ENCODE measurements at places on chromosomes 7 and 10.
A peak's percentile ranks its signal among the peaks of the same experiment; 100 is the strongest.

DNA sequence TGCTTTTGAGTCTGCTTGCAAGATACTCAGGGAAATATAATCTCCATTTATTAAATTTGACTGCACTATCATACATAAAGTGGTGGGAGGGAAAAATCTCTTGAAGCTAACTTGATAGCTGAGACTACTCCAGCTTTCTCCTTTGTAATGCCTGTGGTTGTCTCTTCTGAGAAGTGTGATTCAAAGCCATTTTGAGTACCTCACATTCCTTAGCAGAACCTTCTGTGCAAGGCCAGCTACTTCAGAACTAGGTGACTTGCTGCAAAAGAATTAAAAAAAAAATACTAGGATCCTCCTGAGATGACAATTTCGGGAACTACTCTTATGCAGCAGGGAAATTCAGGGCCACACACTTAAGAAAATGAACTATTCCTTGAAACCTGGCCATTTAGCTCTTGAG, 294.8 kb downstream of the MDFIC start:
- no peak overlapping the region for H3K4me3 ChIP-seq
- no peak overlapping the region for H3K27ac ChIP-seq
- H3K27me3 ChIP-seq = peaks cover 2% of the 10 kb centered on the region
- H3K4me1 ChIP-seq = no peaks in the 10 kb centered on the region
- H3K36me3 ChIP-seq = no peaks in the 10 kb centered on the region

- H3K4me1 ChIP-seq = peaks cover 1% of the 10 kb centered on the region
- DNase-seq = no peak
- no peak overlapping the region for H3K4me3 ChIP-seq
- H3K27ac ChIP-seq = no peak overlapping the region
Measured at GRCh38 chr10:47286591-47287315, 13.2 kb upstream of the GDF10 start.

DNA sequence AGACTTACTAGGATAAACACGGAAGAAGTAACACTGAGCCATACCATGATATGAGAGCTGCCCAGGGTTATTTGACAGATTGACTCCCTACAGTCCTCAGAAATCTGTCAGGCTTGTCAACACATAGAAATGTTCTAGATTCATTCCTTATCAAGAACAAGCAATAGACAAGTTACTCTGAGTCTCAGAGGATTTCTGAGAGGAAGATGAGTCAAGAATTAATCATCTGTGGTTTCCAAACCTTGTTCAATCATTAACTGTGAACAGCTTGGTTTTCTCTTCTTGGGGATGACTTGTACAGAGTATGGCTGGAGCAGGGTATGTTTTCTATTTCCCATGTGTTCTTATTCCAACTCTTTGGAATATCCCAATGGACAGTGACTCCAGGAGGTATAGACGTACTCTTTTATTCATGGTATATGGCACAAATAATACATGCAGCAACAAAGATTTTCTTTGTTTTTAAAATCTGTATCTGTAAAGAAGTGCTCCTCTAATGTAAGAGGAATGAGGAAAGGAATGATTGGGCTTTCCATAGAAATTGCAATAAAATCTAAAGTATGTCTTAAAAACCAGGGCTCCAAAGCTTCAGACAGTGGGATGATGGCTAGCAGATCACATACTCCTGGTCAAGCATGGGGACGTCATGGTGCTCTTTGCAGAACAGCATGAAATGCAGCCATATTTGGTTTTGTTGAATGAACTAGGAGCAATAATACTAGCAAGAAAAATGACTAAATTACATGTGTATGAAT, 11.9 kb upstream of the SFR1 start:
- H3K4me3 ChIP-seq = no peak overlapping the region
- H3K36me3 ChIP-seq = no peaks in the 10 kb centered on the region
- no peaks in the 10 kb centered on the region for H3K4me1 ChIP-seq
- DNase-seq = no peak
- H3K27ac ChIP-seq = no peak overlapping the region

DNA sequence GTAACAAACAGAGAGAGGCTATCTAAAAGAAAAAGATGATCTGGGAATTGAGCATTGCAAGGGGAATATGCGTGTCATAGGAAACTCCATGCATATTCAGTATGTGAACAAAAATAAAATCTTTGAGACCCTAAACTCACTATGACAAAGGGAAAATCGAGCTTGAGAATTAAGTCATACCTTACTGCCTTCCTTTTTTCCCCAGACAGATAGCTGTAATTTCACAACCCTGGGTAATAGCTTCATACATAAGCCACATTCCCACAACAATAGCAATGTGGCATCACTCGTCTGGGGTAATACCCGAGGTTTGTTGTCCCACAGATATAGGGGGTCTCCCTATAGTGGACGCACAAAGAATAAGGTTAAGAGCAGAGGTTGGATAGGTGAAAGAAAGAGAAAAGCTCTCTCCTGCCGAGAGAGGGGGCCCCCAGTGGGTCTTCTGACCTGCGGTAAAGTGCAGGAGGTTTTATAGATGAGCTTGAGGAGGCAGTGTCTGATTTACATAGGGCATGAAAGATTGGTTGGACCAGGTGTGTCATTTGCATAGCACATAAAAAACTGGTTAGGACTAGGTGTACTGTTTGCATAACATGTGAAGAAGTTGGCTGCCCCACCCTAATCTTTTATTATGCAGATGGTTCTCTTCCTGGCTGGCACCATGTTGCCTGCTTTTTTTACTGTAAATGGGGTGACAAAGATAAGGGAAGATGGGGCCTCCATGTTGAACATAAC, 11.6 kb downstream of the CYP3A43 start:
- DNase-seq = no peak
- H3K27me3 ChIP-seq = peaks cover 2% of the 10 kb centered on the region
- H3K4me3 ChIP-seq = no peak overlapping the region
- no peak overlapping the region for H3K27ac ChIP-seq
- peaks cover 6% of the 10 kb centered on the region for H3K4me1 ChIP-seq
- H3K36me3 ChIP-seq = no peaks in the 10 kb centered on the region

DNA sequence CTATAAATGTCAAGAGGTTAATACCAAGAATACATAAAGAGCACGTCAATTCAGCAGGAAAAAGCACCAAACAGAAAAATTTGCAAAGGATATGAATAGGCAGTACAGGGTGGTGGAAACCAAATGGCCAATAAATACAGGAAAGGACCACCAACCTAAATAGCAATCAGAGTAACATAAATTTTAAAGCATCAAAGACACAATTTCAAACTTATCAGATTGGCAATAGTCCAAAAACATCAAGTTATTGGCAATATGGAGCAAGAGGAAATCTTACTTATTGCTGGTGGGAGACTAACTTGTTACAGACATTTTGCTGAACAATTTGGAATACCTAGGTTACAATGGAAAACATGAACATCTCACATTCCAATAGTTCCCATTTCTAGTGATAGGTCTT, 24.1 kb downstream of the SYPL1 start:
- H3K4me1 ChIP-seq = peaks cover 10% of the 10 kb centered on the region
- H3K27ac ChIP-seq = no peak overlapping the region
- peaks cover 23% of the 10 kb centered on the region for H3K36me3 ChIP-seq
- no peak for DNase-seq
- H3K27me3 ChIP-seq = no peaks in the 10 kb centered on the region

GRCh38 chr10:91251430-91252056, 31.1 kb downstream of the PCGF5 start:
- no peaks in the 10 kb centered on the region for H3K27me3 ChIP-seq
- peaks cover 6% of the 10 kb centered on the region for H3K36me3 ChIP-seq
- peak; percentile 51 for DNase-seq
- no peaks in the 10 kb centered on the region for H3K4me1 ChIP-seq

GRCh38 chr7:147775516-147776284, 814.9 kb upstream of the C7orf33 start:
- no peaks in the 10 kb centered on the region for H3K36me3 ChIP-seq
- no peak overlapping the region for H3K4me3 ChIP-seq
- H3K27me3 ChIP-seq = no peaks in the 10 kb centered on the region
- H3K27ac ChIP-seq = no peak overlapping the region
- peaks cover 6% of the 10 kb centered on the region for H3K4me1 ChIP-seq

DNA sequence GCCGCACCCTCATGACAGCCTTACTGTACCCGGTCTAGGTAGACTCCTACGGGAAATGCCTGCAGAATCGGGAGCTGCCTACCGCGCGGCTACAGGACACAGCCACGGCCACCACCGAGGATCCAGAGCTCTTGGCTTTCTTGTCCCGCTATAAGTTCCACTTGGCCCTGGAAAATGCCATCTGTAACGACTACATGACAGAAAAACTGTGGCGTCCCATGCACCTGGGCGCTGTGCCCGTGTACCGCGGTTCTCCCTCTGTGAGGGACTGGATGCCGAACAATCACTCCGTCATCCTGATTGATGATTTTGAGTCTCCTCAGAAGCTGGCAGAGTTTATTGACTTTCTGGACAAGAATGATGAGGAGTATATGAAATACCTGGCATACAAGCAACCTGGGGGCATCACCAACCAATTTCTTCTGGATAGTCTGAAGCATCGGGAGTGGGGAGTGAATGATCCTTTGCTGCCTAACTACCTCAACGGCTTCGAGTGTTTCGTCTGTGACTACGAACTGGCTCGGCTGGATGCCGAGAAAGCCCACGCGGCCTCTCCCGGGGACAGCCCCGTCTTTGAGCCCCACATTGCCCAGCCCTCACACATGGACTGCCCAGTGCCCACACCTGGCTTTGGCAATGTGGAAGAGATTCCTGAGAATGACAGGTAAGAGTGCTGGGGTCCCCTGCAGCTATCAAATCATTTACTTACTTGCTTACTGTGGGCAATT, 8.5 kb upstream of the CHCHD1 start:
- H3K27ac ChIP-seq = peak overlapping the region; percentile 89
- H3K36me3 ChIP-seq = peaks cover 47% of the 10 kb centered on the region
- H3K4me3 ChIP-seq = peak overlapping the region; percentile 98

DNA sequence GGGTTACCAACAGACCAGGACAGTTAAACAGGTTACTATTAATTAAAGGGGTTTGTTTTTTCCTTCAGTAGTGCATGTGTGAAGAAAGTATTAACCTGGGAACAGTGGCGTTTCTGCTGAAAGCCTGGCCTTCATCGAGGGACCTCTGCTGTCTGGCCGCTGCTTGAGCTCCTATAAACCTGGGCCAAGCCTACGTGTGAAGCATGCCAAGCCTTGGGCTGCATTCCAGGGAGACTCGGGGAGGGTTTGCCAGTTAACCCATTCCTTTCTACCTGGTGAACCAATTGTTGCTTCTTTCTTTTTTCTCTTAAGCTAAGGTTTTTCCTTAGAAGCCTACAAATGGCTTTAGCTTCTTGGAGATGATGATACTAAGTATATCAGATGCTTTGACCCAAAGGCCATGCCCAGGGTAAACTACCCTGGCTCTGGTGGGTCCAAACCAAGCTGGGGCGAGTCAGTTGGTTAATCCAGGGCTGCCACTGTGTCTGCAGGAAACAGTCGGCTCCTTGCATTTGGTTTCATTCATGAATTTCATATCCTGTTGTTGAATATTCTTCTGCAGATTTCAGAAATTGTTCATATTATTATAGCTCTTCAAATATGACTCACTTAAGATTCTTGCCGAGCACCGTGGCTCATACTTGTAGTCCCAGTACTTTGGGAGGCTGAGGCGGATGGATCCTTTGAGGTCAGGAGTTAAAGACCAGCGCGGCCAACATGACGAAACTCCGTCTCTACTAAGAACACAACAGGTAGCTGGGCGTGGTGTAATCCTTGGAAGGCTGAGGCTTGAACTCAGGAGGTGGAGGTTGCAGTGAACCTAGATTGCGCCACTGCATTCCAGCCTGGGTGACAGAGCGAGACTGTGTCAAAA, 23.8 kb downstream of the PFKP start:
- no peak overlapping the region for H3K4me3 ChIP-seq
- H3K4me1 ChIP-seq = peaks cover 42% of the 10 kb centered on the region
- no peak overlapping the region for H3K27ac ChIP-seq
- no peak for DNase-seq
- no peaks in the 10 kb centered on the region for H3K27me3 ChIP-seq

- H3K27ac ChIP-seq = peak overlapping the region; percentile 90
- H3K27me3 ChIP-seq = no peaks in the 10 kb centered on the region
- H3K4me3 ChIP-seq = peak overlapping the region; percentile 19
- H3K4me1 ChIP-seq = peaks cover 52% of the 10 kb centered on the region
- peaks cover 9% of the 10 kb centered on the region for H3K36me3 ChIP-seq
Measured at GRCh38 chr7:33639552-33640197, 265.7 kb upstream of the BMPER start.

DNA sequence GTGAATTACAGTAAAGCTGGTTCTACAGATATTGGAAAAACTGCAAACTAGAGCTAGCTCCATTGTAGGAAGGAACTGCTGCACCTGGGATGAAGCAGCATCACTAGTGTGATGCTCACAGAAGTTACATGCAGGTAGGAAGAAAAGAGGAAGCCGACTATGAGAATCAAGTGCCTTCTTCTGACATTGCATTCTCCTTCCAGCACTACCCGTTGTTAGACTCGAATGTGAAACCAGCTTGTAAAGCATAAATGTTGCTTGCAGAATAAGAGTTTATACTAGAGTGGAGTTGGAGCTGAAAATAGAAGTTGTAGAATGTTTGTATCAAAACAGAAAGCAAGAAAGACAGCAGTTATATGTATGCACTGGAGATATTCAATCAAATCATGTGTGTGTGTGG, 49.9 kb downstream of the TRIM24 start:
- H3K4me3 ChIP-seq = no peak overlapping the region
- no peak for DNase-seq
- H3K27ac ChIP-seq = no peak overlapping the region
- no peaks in the 10 kb centered on the region for H3K27me3 ChIP-seq

DNA sequence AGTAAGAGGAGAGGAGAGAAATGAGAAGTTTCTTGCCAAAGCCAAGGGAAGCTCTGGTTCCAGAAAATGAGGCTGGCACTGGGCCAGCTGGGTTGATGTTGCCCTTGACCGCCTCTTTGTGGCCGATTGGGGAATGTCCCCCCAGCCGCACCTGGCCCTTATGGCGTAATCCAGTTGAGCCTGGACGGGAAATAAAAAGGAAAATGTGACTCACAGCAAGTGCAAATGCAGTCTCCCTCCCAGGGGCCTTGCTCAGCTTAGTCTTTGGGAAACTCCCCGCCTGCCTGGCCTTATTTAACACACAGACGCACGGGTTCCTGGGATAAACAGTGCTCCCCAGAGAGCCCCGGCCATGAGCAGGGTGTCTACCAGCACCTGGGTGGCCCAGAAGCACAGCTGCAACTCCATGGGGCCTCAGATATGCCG, 174.8 kb downstream of the KIAA1217 start:
- no peaks in the 10 kb centered on the region for H3K4me1 ChIP-seq
- no peak overlapping the region for H3K27ac ChIP-seq
- no peaks in the 10 kb centered on the region for H3K36me3 ChIP-seq
- no peaks in the 10 kb centered on the region for H3K27me3 ChIP-seq

GRCh38 chr7:130887957-130888371, 154.0 kb upstream of the KLF14 start:
- H3K27me3 ChIP-seq = peaks cover 2% of the 10 kb centered on the region
- peak overlapping the region; percentile 2 for H3K27ac ChIP-seq
- no peak for DNase-seq

- H3K4me1 ChIP-seq = peaks cover 20% of the 10 kb centered on the region
- H3K27me3 ChIP-seq = peaks cover 5% of the 10 kb centered on the region
- H3K27ac ChIP-seq = peak overlapping the region; percentile 90
Measured at GRCh38 chr10:110226543-110226925, 19.1 kb downstream of the MXI1 start.

DNA sequence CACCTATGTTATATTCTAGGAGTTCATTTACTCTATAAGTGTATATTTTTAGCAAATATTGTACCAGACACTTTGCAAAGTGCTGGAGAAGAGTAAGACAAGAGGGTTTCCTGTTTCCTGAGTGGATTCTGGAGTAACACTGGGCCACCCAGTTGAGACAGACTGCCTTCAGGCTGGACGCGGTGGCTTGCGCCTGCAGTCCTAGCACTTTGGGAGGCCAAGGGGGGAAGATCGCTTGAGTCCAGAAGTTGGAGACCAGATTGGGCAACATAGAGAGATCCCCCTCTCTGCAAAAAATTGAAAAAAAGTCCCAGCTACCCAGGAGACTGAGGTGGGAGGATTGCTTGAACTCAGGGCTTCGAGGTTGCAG, 772 bp upstream of the ZSCAN25 start:
- peak overlapping the region; percentile 94 for H3K27ac ChIP-seq
- H3K4me1 ChIP-seq = peaks cover 33% of the 10 kb centered on the region
- H3K27me3 ChIP-seq = peaks cover 3% of the 10 kb centered on the region
- H3K4me3 ChIP-seq = peak overlapping the region; percentile 98
- H3K36me3 ChIP-seq = peaks cover 13% of the 10 kb centered on the region
